ENCODE measurements at places on chromosomes 5 and 9.

DNA sequence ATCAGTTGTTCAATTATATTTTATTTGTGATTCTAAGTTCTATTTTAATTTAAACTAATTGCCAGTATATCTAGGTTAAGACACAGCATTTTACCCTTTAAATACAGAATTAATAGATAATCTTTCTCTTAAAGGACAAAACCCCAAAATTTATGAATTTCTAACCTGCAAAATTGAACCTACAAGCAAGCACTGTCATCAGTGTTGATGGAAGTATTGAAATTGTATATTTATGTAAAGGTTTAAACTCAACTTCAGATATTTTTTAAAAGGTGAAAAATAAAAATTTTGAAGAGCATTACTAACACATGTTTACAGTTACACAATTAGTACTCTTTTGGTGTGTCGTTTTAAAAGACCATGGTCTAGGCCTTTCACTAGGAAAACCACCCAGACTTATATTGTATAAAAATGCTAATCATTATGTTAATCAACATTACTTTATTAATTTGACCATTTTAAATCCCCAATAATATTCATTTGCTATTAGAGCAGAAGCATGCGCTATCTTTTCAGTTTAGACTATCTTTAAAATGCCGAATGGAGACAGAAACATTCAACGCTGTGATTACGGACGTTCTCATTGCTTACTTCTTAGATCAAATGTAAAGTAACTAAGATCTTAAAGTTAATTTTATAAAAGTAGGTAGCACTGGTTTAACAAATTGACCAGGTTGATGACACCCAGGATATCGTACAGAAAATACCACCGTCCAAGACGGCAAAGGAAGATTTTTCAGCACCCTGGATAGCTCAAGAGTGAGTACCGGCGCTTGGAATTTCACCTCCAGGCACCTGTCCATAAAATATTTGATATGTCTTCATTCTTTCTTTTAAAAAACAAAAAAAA, 3.2 kb downstream of the OTP start:
- DNase-seq: no peak

DNA sequence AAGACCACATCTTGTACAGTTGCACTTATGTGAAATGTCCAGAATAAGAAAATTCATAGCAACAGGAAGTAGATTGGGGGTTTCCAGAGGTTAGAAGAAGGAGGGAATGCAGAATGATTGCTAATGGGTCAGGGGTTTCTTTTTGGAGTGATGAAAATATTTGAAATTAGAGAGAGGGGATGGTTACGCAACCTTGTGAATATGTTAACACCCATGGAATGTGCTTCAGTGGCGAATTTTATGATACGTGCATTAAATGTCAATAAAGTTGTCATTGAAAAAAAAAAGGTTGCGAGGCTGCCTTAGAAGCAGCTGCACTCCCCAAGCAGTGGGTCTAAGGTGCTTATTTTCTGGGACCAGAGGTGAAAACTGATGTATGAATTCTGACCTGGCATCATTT, 64.4 kb upstream of the SUB1 start:
- no peak for DNase-seq

DNA sequence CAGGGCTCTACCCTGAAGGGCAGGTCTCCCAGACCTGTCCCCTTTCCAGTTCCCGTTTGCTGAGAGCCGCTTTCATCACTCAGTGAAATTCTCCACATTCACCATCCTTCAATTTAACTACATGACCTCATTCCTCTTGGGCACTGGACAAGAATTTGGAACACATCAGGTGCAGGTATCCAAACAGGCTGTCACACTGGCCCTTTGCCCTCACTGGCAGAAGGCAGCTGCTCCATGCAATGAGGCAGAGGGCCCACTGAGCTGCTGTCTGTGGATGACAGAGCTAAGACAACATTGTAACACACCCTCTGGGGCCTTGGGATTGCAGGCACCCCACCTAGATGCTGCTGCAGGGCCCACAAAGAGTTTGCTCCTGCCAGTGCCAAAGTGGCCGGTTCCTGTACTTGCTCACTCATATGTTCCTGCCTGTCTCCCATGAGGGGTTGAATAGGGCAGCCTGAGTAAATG, 55.1 kb downstream of the ACTL7B start:
- DNase-seq: no peak

GRCh38 chr5:10249948-10250805, at the start of gene CCT5:
Gene CCT5 (plus strand): TSS chr5:10250280. CDS start chr5:10250341, 61 bp downstream.
- DNase-seq: peak; percentile 74

- DNase-seq: no peak
Observed at GRCh38 chr9:108582726-108583125, 273.1 kb downstream of the ACTL7B start.

GRCh38 chr5:98968056-98968564, 39.3 kb upstream of the CHD1 start:
- DNase-seq: no peak

GRCh38 chr9:127905788-127906191, 6.4 kb upstream of the ST6GALNAC6 start:
- peak; percentile 47 for DNase-seq

DNA sequence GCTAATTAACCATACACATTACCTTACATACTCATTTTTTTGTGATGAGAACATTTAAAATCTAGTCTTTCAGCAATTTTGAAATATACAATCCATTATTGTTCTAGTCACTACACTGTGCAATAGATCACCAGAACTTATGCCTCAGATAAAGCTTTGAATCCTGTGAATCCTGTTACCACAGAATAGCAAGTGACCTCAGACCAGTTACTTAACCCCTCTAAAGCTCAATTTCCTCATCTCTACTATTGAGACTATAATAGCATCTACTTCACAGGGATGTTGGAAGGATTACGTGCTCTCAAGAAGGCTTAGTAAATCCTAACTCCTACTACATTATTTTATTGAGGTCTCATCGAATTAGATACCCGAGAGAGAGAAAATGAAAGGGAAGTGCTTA, 60.2 kb upstream of the PIP5K1B start:
- no peak for DNase-seq

GRCh38 chr5:88483964-88484672, 215.5 kb upstream of the TMEM161B start:
- DNase-seq: no peak

DNA sequence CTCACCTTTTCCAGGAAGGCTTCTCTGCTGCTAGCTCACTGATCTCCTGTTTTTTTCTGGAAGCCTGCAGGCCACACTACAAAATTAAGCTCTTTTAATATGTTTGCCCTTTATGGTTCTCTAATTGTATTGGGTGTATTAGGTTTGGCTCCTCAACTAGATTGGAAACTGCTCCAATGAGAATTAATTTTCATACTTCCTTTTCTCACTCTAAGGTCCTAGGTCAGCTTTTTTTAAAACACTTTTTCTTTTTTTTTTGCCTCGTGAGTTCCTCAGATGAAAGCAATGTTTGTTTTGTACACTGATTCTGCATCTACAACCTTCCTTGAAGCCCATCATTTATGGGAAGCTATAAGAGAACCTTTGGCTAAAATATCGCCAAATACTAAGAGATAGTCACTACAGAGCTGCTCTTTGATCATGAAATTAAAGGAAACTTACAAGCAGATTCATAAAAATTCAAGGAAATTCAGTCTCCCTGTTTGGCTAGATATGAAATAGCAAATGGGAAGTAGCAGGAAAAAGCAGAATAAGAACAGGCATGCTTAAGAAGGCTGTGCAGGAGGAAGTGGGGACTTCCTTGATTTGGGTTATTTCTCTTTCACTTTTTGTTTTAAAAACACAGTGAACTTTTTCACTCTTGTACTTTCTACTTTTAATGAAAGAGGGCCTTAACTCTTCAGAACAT, 55.2 kb upstream of the FYB1 start:
- no peak for DNase-seq

DNA sequence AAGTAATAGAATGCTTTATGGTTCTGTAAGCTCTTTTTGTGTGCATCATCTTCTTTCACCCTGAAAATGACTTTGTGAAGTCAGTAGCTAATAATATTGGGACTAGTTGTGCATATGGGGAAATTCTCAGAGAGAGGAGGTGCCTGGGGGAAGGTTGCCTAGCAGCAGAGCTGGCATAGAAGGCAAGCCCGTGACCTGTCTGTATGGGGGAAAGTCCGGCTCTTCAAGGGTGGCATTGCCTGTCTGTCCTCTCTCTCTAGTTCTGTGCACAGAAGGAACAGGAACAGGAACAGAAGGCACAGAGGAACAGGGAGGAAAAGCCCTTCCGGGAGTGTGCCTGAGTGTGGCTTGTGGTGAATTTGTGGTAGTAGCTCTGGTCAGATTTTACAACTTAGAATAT, 33.1 kb downstream of the SH3GL2 start:
- DNase-seq: no peak

- no peak for DNase-seq
Observed at GRCh38 chr9:136050701-136051452, 44.2 kb downstream of the NACC2 start.

DNA sequence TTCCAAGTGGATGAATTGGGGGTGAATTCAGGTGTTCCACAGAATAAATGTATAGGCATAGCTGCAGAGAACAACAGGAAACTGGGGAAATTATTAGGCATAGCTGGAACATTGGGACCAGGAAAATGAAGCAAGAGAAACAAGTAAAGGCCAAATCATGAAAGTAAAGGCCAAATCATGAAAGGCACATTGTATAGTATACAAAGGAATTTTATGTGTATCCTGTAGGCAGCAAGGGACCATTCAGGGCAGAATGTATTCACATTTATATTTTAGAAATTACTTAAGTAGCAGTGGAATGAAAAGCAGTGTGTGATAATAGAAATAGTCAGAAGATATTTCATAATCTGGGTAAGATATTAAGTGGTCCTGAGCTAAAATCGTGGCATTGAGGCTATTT, 127.3 kb upstream of the GRHPR start:
- DNase-seq: no peak

- DNase-seq: no peak
Observed at GRCh38 chr5:10264604-10265003, 14.5 kb downstream of the CCT5 start.

DNA sequence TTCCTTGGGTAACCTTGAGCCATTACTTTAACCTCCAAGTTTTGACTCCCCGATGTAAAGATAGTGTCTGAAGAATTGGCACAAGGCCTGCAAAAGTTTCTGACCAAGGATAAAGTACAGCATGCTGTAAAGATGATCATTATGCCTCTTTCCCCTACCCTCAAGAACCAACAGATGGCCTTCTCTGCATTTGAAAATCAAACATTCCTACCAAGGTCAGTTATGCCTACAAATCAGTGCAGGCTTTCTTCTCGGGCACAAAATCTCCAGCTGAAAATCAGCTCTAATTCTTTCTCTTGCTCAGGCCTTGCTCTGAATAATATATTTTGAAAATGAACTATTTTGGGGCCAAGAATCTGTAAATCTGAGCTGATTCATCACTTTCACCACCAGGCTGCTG, 59.7 kb downstream of the PPP2R2B start:
- no peak for DNase-seq

GRCh38 chr5:119354537-119355243, 1.1 kb upstream of the TNFAIP8 start:
- no peak for DNase-seq
